Activated T-cell treated with anti-CD3 and anti-CD28 coated beads, Interleukin-2, amount 50 U/mL, for 48 hours (primary cell): ENCODE measurements at places on chromosomes 2 and 18.

GRCh38 chr2:46167924-46168323, 129.3 kb upstream of the EPAS1 start:
- no peak for DNase-seq

DNA sequence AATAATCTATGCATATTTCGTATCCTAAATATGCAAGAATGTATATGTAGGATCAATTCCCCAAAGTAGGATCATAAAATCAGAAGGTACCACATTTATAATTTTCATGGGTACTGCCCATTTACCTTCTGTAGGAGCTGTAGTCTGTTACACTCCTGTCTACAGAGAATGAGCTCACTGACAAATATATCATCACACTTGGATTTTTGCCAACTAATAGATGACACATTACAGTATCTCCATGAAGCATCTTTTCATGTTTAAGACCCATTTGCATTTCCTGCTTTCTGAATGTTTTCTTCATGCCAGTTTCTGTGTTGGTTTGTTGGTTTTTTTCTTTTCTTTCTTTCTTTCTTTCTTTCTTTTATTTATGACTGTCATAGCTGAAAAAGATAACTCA, 70.9 kb upstream of the EML6 start:
- no peak for DNase-seq

GRCh38 chr2:117271631-117272030, 542.9 kb upstream of the DDX18 start:
- DNase-seq = no peak

DNA sequence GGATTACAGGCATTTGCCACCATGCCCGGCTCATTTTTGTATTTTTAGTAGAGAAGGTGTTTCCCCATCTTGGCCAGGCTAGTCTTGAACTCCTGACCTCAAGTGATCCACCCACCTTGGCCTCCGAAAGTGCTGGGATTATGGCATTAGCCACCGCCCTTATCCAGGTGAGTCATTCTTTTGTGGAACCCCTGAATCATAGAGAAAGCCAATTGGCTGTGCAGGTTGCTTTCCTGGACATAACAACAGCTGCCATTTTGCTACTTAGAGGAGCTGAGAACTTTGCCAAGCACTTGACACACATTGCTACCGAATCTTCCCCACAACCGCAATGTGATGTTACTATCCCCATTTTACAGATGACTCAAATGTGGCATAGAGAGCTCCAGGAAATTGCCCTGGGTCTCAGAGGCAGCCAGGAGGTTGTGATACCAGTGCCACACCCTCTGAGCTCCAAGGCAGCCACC, 36.0 kb downstream of the SETBP1 start:
- peak; percentile 55 for DNase-seq

GRCh38 chr18:30135938-30136337, 906.6 kb downstream of the DSC3 start:
- no peak for DNase-seq

DNA sequence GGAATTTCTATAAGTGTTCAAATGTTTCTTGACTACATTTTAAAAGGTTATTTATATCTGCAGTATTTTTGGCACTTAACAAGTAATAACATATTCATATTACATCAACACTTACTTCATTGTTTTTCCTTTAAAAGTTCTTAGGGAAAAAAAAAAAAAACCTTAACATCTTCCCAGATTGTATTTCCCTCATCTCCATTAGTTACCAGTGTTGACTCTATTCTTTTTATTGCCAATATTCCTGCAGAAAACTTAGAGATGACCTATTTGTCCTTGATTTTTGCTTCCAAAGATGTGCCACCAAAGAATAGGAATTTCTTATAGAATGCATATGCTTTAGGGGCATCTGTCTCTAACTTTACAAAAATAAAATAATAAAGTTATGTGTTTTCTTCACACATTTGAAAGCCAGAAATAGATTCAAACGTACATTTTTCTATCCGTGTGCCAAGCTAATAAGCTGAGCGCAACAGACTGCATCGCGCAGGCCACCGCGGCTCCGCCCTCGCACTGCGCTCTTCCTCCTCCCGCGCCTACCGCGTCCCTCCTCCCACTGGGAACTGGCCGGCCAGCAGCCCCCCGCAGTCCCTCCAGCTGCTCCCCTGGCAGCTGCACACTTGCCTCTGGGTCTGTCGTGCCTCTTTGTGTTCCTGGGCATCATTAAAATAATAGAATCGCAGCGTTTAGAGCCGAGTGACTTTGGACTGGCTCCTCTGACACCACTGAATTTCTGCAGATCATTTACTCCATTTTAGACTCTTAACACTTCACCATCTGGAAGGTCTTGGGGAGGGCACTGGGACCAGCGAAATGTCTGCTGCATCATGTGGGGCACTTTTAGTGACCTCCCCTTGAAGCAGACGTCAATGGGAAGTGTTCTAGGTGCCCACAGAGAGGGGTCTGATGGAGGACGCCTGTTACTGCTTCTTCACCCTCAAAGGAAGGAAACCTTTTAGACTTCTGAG, 21.2 kb upstream of the NAB1 start:
- DNase-seq = peak; percentile 42

DNA sequence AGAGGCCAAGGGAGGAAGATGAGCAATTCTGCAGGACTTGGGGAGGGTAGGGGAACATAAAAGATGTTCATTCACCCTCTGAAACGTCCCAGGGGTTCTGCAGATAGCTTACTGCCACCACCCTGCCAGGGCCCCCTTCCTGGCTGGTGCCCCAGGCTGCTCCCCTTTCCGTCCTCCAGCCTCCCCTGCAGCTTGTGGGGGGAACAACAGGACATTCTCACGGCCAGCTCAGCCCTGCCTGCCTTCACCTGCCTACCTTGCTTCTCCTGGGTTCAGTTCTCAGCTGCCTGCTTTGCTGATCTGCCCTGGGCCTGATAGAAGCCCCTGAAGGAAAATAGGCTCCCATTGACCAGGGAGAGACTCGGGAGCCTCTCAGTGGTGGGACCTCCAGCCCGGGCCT, 251.1 kb downstream of the CELF4 start:
- no peak for DNase-seq

DNA sequence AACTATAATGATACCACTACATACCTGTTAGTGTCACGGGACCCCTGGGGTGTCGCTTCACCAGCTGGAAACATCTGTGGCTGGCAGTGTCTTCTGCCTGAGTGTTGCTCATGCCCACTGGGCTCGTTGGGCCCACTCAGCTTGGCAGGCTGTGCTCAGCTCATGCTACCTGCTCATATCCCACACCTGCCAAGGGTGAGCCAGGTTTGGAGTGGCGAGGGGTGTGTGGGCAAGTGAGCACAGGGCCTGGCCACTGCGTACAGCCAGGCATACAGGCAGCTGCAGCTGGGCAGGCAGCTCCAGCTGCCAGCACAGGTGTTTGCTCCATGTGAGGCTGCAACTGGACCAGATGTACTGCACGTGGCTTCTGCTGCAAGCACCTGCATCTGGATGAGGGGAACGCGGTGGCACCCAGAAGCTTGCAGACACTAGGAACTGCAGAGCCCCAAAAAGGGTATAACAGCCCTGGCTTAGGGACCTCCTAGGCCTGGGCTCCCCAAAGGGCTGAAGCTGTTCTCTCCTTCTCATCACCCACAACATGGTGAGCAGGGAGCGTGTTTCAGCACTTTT, 70.1 kb downstream of the SUCLG1 start:
- no peak for DNase-seq

GRCh38 chr2:189521699-189522434, 58.7 kb downstream of the SLC40A1 start:
- no peak for DNase-seq

DNA sequence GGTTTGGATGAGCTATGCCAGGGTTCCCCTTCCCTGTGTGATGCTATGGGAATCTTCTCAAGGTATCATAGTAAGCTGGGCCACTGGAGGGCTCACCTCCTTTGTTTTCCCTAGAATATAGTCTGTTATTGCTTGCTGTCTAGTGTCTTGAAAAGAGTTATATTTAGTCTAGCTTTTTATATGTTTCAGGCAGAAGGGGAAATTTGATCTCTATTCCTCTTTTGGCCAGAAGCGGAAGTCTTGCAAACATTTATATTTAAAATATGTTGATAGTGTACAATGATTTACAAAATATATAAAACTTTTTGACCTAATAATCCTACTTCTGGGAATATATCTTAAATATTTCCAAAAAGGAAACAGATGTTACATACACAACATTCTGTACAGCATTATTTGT, 260.7 kb downstream of the FHOD3 start:
- DNase-seq = no peak

DNA sequence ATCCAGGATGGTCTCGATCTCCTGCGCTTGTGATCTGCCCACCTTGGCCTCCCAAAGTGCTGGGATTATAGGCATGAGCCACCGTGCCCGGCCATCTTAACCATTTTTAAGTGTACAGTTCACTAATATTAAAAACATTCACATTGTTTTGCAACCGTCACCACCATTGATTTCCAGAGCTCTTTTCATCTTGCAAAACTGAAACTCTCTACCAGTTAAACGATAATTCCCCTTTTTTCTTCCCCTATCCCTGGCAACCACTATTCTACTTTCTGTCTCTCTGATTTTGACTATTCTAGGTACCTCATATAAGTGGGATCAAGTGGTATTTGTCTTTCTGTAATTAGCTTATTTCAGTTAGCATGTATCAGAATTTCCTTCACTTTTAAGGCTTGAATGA, 16.8 kb upstream of the NEUROD1 start:
- DNase-seq = no peak

DNA sequence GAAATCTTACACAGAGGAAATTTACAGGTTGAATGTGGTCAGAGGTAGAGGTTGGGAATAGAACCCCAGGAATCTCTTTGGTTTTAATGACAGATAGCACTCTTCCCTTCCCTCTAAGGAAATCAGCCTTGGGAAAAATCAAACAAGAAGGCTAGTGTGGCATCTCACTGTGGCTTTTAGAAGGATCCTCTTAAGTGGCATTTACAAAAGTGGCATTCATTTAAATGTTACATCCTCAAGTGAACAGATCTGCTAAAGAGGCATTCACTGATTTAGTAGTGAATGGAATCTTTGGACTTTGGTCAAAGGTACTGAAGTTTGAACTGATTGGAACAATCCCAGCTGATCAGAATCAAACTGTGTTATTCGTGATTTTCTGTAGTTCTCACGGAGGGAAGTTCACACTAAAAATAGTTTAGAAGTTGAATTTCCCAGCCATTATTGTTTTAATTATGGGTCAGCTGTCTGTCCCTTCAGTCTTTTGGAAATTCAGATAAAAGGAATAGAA, 136.5 kb upstream of the FN1 start:
- no peak for DNase-seq

GRCh38 chr2:119550346-119550745, 6.1 kb downstream of the CFAP221 start:
- DNase-seq = no peak

- DNase-seq = no peak
Measured at GRCh38 chr2:85334928-85335327, 7.1 kb upstream of the TGOLN2 start.

DNA sequence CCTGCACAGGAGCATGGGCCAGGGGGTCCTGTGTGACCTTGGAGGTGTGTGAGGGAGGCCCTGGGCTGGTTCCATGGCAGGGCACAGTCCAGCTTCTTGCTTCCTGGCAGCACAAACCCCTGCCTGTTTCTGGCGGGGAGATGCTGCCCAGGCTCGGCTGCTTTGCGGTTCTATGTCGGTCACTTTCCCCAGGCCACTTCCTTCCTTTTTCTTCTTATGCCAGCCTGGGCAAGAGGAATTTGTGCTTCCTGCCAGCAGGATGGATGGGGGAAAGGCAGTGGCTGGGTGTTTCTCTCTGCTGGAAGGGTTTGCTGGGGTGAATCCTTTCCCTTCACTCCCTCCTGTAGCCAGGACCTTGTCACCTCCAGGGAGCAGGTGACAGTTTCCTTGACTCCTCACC, 24.3 kb downstream of the ASAP2 start:
- DNase-seq = no peak

DNA sequence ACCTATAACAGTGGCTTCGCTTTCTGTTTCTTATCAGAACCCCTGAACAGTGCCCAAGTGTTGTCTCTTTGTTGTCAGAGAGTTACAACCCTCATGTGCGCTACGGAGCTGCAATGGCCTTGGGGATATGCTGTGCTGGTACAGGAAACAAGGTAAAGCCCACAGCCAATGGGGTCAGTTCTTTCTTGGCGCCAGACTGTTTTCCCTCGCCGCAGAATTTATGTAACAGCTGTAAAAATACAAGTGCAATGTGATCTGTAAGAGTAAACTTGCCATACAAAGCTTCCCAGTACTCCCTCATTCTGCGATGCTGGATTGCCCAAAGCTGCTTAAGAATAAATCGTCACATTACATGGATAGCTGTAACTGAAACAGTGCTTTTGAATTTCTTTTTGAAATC, 13.9 kb upstream of the HTR2B start:
- DNase-seq = no peak

- DNase-seq = no peak
Measured at GRCh38 chr2:64402876-64403275, 51.1 kb upstream of the LGALSL start.

DNA sequence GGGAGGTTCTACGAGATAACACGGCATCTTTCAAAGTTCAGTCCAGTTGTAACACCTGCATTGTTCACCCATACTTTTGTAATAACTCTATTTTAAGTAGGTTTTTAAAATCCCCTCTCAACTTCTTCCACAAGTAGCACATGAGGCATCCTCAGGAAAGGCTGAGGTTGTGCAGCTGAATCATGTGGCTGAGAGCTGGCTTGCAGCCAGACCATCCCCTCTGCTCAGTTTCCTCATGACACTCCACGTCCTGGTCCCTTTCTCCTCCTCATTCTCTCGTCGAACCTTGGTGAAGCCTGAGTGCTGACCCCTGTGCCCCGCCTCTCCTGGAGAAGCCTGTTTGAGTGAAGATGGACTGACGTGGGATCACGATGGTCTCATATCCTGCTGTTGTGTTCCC, 42.5 kb downstream of the POU3F3 start:
- DNase-seq = no peak

DNA sequence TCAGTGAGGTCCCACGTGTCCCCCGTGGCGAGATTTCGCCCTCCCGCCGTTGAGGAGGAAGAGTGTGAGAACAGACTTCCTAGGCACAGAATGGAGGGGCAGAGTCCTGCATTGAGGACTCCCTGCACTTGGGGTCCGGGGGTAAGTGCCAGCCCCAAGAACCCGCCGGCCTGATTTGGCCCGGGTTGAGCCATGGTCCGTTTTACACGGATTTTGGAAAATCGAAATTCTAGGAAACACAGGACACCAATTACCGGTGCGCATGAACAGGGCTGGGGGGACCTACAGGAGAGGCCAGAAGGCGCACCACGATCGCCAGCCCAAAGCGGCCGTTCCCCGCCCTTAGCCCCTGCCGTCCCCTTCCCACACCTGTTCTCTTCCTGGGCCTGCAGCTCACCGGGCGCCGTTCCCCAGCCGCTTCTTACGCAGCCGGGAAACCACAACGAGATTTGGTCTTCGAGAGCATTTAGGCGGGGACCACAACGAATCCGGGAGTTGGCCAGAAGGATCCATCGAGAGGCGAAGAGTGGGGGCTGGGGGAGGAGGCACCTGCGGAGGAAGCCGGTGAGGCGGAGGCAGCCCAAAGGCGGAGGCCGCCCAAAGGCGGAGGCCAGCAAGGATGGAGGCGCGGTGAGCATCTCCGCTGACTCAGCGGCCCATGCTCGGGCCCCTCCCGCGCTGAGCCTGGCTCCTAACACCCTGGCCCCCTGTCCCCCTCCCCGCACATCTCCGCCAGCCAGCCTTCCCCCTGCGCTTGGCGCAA, 464 bp upstream of the TLX2 start:
- DNase-seq = peak; percentile 45

- DNase-seq = no peak
Measured at GRCh38 chr2:162113776-162114168, 38.3 kb downstream of the GCG start.

GRCh38 chr2:181411105-181411849, 45.9 kb upstream of the ITGA4 start:
- no peak for DNase-seq

GRCh38 chr2:14944562-14945346, 312.2 kb downstream of the LRATD1 start:
- no peak for DNase-seq

- DNase-seq = no peak
Measured at GRCh38 chr2:135775420-135775819, 33.8 kb downstream of the UBXN4 start.
